ENCODE measurements at places on chromosomes 16 and 17. TPM values are rescaled to one million over a fixed set of nuclear protein-coding genes. Genes with fewer than 3 reads are reported as not detected.

GRCh38 chr16:67659675-67660563 lies at the start of gene ACD:
ACD (minus strand) TSS chr16:67660260; CDS start chr16:67660220, 40 bp downstream.
- H3K4me1 ChIP-seq = peaks cover 16% of the 10 kb centered on the region
- H3K27ac ChIP-seq = peak within 1 kb of the TSS; percentile 59
- no peaks in the 10 kb centered on the region for H3K27me3 ChIP-seq
- DNase-seq = peak; percentile 87
- H3K4me3 ChIP-seq = peak within 1 kb of the TSS; percentile 51
- H3K36me3 ChIP-seq = no peaks in the 10 kb centered on the region

- no peaks in the 10 kb centered on the region for H3K36me3 ChIP-seq
- H3K4me3 ChIP-seq = no peak overlapping the region
- no peaks in the 10 kb centered on the region for H3K27me3 ChIP-seq
- no peak overlapping the region for H3K27ac ChIP-seq
Observed at GRCh38 chr17:33955461-33955860, 299.6 kb upstream of the CCL2 start.

GRCh38 chr16:68636064-68636560 lies 9.0 kb upstream of the CDH3 start:
- no peak overlapping the region for H3K4me3 ChIP-seq
- no peak for DNase-seq
- H3K36me3 ChIP-seq = no peaks in the 10 kb centered on the region
- H3K4me1 ChIP-seq = peaks cover 9% of the 10 kb centered on the region

GRCh38 chr16:73771196-73772064 lies 525.2 kb upstream of the PSMD7 start:
- no peak overlapping the region for H3K27ac ChIP-seq
- no peaks in the 10 kb centered on the region for H3K27me3 ChIP-seq
- no peaks in the 10 kb centered on the region for H3K36me3 ChIP-seq
- H3K4me1 ChIP-seq = no peaks in the 10 kb centered on the region
- no peak overlapping the region for H3K4me3 ChIP-seq

- DNase-seq = no peak
- H3K27ac ChIP-seq = no peak overlapping the region
- no peaks in the 10 kb centered on the region for H3K27me3 ChIP-seq
- peaks cover 28% of the 10 kb centered on the region for H3K4me1 ChIP-seq
- H3K36me3 ChIP-seq = no peaks in the 10 kb centered on the region
Observed at GRCh38 chr16:1428511-1428910, 2.4 kb upstream of the PERCC1 start.

- H3K36me3 ChIP-seq = no peaks in the 10 kb centered on the region
- no peak overlapping the region for H3K4me3 ChIP-seq
- DNase-seq = no peak
- no peaks in the 10 kb centered on the region for H3K4me1 ChIP-seq
Observed at GRCh38 chr16:4976079-4976478, 17.9 kb downstream of the SEC14L5 start.

DNA sequence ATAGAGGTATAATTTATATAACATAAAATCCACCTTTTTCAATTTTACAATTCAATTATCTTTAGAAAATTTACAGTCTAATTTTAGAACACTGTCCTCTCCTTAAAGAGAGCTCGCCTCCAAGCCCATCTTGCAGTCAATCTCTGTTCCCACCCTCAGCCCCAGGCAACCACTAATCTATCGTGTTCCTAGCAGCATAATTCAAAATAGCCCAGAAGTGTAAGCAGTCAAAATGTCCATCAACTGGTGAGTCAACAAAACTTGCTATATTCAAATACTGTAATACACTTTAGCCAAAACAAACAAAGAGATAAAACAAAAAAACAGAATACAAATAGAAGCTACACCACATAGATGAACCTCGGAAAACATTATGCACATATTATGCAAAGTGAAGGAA lies 1006.8 kb upstream of the EEF2KMT start:
- H3K27me3 ChIP-seq = no peaks in the 10 kb centered on the region
- H3K27ac ChIP-seq = no peak overlapping the region
- H3K4me3 ChIP-seq = no peak overlapping the region

DNA sequence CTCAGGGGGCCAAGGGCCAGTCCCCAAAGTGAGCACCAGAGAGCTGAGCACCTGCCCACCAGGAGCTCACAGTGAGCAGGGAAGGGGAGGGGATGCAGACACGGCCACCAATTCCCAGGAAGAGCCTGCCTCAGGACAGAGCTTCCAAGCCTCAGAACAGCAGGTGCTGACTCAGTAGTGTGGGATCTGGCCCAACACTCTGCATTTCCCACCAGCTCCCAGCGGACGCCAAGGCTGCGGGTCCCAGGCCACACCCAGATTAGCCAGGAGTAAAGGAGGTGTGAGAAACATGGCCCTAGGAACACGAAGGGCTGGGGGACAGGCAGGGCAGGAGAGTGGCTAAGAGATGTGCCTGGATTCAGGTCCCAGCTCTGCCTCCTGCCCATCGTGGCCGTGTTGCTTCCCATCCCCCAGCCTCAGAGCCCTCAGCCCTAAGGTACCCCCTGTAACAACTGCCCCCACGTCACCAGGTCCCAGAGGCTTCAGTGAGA lies 28.4 kb upstream of the EIF1 start:
- no peak for DNase-seq
- no peaks in the 10 kb centered on the region for H3K36me3 ChIP-seq
- H3K4me3 ChIP-seq = no peak overlapping the region
- peaks cover 11% of the 10 kb centered on the region for H3K4me1 ChIP-seq

DNA sequence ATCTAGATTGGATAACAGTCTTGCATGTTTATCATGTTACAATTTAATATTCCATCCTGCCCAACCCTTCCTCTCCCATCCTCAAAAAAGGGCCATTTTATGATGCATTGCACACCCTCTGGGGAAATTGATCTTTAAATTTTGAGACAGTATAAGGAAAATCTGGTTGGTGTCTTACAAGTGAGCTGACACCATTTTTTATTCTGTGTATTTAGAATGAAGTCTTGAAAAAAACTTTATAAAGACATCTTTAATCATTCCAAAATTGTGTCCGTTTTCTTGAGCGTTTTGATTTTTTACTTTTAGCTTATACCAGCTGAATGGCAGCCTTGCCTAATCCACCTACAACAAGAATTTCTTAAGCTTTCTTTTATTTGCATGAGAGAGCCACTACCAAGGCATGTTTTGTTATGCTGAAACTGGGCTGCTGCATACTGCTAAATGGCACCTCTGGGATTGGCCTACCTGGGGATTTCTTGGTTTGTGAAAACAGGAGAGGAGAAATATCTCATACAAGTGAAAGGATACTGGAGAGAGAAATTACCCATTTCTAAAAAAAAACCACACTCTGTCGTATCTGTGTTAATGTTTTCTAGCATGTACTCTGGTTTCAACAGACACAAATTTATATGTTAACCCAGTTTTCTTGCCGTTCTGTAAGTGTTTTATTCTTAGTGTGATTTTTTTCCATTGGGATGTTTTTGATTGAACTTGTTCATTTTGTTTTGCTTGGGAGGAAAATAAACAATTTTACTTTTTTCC lies 52.2 kb downstream of the TUBD1 start:
- peak; percentile 37 for DNase-seq
- H3K27me3 ChIP-seq = no peaks in the 10 kb centered on the region
- no peak overlapping the region for H3K4me3 ChIP-seq
- H3K4me1 ChIP-seq = peaks cover 38% of the 10 kb centered on the region

THOC6 gene
- 18.6 TPM for total RNA-seq

RNF167 gene
- total RNA-seq = 47.1 TPM

OMG gene
- total RNA-seq = 2.1 TPM

KRT31 gene
- not detected for total RNA-seq

HOXB1 gene
- not detected for total RNA-seq

ADGRG1 gene
- total RNA-seq = 295 TPM

Data from thyroid gland (tissue), 4 donors.